ENCODE measurements at places on chromosomes 3 and 15.
A peak's percentile ranks its signal among the peaks of the same experiment; 100 is the strongest.

GRCh38 chr3:59538753-59539432 lies 489.1 kb upstream of the CFAP20DC start:
- DNase-seq, result no peak

DNA sequence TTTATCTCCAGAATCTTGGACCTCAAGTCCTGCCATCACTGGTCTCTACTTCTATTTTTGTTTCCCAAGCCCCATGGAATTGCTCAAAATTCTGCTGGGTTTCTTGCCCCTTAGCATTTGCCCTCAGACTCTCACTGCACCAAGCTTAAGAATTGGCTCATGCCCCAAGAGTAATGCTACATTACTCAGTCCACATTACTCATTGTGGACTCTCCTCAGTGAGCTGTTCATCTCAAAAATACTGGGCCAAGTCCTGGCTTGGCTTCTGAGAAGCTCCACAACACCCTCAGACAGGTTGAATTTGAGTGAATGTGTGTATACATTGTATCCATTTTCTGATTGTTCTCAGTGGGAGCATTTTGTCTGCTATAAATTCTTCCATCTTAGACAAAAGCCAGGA lies 364.4 kb upstream of the ARHGEF26 start:
- DNase-seq, result no peak

- no peak for DNase-seq
Measured at GRCh38 chr15:65081270-65081669, 4.7 kb downstream of the KBTBD13 start.

DNA sequence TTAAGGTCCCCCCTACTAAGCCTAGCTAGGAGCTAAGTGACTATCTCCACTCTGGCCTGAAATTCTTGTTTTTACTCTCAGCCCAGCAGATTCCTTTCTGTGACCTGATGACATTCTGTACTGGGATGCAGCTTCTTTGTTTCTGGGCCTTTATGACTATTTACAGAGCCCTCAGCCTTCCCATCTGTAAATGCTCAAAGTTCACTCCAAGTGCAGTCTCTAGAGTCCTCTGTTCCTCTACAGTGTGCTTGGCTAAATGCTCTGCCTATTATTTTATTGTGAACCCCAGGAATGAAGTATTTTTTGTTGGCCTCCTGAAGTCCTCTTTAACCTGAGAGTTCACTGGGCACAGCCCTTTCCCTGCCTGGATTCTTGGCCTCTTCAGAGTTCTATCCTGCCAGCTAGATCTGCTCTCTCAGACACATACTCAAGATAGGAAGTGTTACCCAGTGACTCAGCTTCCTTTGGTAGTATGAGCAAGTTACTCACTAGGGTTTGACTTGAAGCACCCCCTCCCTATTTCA lies 278.1 kb upstream of the P2RY1 start:
- DNase-seq, result no peak

- DNase-seq, result no peak
Measured at GRCh38 chr15:74983725-74984231, 11.6 kb upstream of the SCAMP5 start.

DNA sequence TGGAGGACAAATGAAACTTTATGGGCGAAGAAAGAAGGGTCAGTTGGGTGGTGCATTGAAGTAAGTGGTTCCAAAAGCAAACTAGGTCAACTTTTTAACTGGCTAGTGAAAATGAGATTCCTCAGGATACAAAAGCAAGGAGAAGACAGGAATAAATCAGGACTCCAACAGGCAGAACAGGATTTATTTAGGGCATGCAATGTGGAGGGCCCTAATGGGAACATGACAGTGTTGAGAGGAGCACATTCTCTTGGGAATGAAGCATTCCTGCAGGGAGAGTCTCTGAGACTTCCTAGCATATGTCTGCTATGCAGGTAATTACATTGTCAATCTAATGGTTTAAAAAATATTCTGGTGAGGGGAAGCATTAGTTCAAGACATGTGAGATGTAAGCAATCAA lies 8.7 kb downstream of the NPAP1 start:
- DNase-seq, result no peak

GRCh38 chr3:125582707-125583106 lies 12.6 kb downstream of the OSBPL11 start:
- no peak for DNase-seq

DNA sequence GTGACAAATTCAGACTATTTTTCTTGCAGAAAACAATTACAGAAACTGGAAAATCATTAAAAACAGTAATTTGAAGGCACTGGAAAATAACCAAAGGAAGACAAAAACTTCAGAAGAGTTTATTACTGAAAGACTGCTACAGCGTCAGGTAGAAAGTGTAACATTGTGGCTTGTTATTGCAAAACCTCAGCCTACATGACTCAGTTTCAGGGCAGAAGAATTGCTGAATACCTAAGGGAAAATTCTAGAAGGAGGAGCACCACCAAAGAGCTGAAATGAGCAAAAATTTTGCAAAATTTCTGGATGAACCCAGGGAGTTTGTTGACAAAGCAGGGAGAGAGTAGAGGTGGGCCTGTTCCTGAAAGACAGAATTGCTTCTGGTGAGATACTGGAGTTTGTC lies 219.6 kb downstream of the C3orf38 start:
- no peak for DNase-seq

- no peak for DNase-seq
Measured at GRCh38 chr3:66482018-66482404, 18.8 kb downstream of the LRIG1 start.

- no peak for DNase-seq
Measured at GRCh38 chr3:149820183-149820582, 7.2 kb downstream of the RNF13 start.

DNA sequence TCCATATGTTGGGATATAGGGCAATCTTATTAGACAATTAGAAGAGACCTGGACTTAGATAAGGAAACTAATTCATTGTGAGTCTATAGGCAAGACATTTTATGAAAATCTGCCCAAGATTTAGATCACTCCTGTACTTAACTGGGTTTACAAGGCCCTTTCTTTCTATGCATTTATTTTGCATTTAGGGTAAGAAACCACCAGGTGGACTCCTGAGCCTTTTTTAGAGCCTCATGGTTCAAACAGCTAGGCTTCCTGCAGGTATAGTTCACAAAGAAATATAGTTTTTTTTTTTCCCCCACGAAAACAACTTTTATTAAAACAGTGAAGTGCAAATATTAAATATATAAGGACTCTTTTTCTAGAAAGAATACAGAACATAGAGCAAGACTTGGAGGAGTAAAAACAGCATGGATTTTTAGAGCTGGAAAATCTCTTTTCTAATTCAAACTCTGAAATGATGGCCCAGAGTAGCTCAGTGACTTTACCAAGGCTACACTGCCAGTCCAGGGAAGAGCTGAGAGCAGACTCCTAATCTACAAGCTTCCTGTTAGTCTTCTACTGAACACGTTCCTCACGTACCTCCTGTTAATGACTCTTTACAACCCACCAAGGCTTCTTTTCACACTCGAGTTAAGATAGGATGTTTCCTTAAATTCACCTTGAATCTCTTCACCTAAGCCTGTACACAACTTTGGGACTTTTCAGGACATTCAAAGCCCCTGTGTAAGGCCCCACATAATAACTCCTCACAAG lies 400.9 kb upstream of the ATP11B start:
- DNase-seq, result no peak

- DNase-seq, result no peak
Measured at GRCh38 chr3:50136714-50137405, 18.3 kb upstream of the SEMA3F start.

GRCh38 chr15:41105348-41106334 lies 10.4 kb downstream of the INO80 start:
- no peak for DNase-seq

- no peak for DNase-seq
Measured at GRCh38 chr3:195198426-195199346, 72.3 kb downstream of the XXYLT1 start.

- no peak for DNase-seq
Measured at GRCh38 chr3:46349484-46350261, 4.2 kb upstream of the CCR2 start.

DNA sequence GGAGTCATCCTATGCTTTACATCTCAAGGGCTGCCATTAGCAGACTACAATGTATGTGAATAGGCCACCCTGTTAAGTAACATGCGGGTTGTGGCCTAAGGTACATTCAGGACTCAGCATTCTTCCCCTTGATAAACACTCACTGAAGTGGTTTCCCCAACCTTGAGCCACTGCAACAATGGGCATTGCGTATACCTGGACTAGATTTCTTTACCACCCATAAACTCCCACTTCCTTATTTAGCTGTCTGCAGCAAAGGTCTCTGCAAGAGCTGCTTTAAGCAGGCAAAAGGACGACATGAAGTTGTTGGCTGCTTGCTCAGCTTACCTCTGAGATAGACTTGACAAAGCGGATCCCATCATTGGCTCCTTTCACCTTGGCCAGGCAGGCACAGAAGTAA lies 16.2 kb downstream of the FYCO1 start:
- no peak for DNase-seq

DNA sequence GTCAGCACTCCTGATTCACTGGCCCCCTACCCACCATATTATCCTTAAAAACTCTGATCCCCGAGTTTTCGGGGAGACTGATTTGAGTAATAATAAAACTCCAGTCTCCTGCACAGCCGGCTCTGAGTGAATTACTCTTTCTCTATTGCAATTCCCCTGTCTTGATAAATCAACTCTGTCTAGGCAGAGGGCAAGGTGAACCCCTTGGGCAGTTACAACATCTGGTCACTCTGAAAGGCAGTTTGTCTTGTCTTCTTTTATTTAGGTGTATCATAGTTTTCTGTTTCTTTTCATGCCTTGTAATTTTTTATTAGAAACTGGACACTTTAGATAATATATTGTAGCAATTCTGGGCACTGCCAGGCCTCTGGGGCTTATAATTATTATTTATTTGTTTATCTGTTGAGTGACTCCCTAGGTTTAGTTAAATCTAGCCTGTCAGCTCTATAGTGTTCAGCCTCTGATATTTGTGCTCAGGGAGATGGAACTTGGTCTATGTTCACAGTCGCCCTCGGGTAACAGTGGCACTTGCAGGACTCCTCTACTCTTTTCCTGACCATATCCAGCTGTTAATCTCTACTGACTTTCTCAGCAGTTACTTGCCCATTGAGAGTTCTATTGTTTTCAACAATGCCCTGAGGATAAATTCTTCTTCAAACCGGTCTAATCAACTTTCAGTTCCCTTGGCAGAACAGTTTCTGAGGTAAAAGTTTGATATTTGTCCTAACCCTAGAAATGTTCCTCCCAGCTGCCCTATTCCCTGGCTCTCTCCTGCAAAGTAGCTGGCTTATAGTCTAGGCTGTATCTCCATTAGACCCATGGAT lies 15.5 kb upstream of the PLAAT1 start:
- no peak for DNase-seq

- DNase-seq, result peak; percentile 14
Measured at GRCh38 chr3:143119009-143119914, at the start of gene CHST2. TSS of gene CHST2 (plus strand) at chr3:143119771. CDS start at chr3:143120817, 1,046 bp downstream.

- no peak for DNase-seq
Measured at GRCh38 chr3:50078622-50079021, 10.1 kb upstream of the RBM5 start.

DNA sequence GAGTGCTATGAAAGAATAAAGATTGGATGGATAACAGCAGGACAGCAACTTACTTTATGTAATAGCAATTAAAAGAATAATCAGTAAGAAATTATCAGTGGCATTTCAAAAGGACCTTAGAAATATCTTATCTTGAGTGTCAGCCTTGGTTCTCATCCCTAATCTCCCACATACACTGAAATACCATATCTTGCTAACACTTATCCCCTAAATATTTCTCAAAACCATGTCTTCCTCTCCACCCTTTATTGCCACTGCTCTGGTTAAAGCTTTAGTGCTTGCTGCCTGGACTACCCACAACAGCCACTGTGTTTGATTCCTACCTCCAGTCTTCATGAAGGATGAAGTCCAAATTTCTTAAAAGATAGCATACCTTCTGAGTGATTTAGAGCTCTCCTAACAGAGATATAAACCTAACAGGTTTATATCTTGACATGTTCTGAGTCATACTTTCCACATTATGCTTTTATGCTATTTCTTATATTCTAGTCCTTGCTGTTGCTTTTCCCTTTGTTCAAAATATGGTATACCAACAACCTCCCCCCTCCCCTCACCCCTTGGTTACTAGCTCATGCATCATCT lies 202.8 kb downstream of the RSRC1 start:
- no peak for DNase-seq

DNA sequence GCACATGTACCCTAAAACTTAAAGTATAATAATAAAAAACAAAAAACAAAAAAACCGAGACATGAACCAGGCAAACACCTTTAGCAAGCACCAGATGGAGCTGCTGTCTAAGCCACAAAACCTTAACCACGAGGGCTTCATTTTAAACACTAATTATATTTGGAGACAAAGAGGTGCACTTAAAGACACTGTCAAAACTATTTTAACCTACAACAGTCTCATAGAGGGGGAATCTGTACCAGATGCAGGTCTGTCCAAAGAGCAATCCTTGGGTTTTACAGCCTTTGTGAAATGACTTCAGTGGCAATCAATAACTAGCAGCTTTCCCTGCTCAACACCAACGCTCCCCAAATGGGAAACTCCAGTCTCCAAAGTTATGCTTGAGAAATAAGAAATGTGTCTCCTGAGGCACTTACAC lies 115.7 kb upstream of the TSPAN3 start:
- no peak for DNase-seq

- DNase-seq, result no peak
Measured at GRCh38 chr3:87694678-87695077, 364.1 kb downstream of the CGGBP1 start.

GRCh38 chr3:193552923-193553322 lies 1.8 kb downstream of the ATP13A4 start:
- DNase-seq, result no peak

- no peak for DNase-seq
Measured at GRCh38 chr3:188306435-188307005, 152.6 kb downstream of the LPP start.

- DNase-seq, result no peak
Measured at GRCh38 chr15:89105147-89105546, 16.9 kb downstream of the ABHD2 start.

GRCh38 chr3:31444220-31445142 lies 88.2 kb upstream of the STT3B start:
- no peak for DNase-seq

DNA sequence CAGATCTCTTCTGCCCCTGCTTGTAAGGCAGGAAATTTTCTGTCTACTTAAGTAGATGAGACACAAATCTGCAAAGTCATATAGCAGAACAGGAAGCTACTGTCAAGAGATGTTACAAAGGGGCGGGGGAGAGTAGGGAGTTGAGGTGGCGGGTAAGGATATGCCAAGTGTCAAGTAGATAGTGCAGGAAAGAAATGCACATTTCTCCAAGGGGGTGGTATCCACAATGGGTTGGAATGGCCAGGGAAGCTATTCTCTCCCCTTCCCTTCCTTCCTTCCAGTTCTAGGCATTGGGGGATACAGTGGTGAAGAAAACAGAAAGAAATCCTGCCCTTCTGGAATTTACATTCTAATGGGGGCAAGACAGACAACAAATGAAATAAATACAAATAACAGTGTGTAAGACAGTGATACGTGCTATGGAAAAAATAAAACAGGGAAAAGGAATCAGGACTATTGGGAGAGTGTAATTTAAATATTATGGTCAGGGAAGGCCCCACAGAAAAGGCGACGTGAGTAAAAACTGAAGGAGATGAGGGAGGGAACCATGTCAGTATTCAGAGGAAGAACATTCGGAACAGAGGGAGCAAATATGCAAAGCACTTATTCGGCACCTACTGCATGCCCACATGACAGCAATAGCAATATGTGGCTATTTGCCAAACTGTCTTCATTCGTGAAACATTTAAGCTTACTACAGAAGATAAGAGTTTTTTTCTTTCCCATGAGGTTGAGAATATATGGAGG lies 42.8 kb upstream of the RNU6-1 start:
- no peak for DNase-seq
